ENCODE measurements at places on chromosomes 7 and 10.

DNA sequence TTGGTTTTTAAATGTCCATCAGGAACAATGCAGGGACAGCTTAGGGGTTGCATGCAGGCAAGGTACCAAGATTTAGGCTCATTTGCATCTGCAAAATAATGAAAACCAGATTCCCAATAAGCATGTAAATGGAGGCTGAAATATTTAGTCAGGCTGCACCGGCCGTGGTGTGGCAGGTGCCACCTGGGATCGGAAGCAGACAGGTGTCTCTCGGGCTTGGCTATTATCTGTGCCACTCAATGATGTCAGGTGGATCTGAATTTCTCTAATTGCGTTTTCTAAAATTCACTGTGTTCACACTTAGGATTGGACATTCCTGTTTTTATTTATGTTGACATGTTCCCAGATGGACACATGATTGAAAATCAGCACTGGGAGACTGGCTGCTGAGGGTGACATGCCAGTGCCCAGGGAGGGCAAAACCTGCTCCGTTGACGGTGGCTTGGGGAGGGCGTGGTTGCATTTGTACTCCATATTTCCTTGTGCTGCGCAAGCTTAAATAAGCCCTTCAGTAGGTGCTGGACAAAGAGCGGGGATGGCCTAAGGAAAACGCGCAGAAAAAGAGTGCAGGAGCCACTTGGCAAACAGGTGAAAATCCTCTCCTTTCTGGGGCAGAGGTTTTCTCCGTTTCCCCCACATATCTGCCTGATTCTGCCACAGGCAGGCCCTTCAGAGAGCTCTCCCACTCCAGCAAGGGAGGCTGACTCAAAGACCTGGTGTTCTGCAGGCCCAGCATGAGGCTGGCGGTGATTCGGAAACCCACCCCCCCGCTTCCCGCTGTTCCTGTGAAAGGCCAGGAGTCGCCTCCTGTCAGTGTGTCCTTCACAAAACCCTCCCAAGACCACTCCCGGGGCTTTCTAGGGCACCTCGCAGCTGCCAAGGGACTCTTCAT, 142.5 kb downstream of the WDR37 start:
- no peak for DNase-seq

DNA sequence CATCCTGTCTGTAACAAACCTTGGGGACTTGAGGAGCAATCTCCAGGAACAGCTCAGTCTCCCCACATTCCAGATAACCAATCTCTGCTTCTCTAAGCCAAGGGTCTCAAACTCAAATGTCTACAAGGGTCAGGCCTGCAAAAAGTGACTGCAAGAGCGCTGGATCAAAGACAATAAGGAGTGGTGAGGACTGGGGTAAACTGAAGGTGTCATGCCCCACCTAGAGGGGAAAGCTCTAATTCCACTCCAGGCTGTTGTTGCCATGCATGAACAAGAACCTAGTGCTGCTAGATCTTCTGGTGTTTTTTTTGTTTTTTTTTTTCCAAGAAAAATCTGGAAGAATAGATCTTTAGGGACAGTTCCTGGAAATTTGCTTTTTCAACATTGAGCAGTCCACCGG, 117.9 kb upstream of the MACROH2A2 start:
- no peak for DNase-seq

DNA sequence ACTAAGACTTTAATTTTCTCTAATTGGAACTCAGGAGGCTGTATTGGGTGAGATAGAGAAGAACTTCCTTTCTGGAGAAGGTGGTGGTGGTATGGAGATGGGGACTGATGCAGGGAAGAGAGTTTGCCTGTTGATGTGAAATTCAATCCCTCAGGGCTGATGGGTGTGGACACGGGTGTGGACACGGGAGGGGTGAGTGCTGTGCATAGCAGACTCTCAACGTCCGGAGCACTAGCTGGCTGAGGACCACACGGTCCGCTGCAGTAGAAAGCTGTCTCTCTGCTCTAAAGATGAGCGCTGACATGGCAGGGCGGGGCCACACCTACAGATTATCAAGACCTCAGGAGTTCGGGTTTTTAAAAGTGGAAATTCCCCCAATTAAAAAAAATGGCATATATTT, 148.5 kb upstream of the PITRM1 start:
- DNase-seq, result no peak

DNA sequence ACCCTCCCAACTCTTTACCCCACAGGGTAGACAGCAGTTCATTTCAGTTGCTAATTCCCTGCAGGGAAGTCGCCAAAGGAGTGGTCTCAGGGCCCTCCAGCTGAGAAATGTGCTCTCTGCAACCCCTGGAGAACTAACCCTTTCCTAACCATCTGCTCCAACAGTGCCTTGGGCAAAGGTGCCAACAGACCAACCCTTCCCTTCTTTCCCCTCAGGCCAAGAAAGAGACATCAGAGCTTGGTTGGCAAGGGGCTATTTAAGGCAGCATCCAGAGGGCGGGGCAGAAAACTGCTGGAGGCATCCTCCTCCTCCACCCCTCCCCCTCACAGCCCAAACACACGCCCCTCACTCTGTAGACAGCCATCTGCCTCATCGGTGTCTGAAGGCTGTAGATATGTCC, 1.7 kb downstream of the SORBS1 start:
- no peak for DNase-seq

DNA sequence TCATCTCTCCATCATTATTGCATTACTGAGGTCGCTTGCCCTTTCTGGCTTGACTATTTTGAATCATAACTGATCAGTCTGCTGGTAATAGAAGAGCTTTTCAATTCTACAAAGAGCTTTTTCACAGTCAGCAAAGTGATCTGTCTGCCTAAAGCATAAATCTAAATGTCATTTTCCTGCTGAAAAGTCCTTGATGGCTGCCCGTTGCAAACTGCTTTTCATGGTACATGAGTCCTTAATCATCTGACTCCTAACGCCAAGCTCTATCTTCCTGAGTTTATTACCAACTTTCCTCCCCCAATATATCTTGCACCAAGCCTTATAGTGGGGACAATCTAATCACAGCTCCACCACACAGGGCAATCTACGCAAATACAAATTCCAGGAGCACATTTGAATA, 39.8 kb downstream of the THSD7A start:
- DNase-seq, result no peak

- DNase-seq, result no peak
These were observed 31.7 kb downstream of the KCND2 start for GRCh38 chr7:120304674-120305073.

DNA sequence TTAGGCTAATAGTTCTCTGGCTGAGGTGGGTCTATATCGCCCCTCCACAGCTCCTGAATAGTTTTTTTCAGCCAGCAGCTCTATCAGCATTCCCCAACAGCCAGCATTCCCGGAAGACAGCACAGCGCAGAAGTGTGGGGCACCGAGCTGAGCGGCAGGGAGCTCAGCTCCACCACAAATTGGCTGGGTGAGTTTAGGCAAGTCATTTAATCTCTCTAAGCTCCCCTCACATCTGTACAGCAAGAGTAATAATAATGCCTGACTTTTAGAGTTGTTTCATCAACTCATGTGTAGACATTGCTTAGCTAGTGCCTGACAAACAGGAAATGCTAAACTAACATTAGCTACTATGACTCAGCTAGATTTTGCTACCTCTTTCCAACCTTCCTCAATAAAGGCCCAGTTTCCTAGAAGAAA, 247.9 kb upstream of the PTN start:
- no peak for DNase-seq

DNA sequence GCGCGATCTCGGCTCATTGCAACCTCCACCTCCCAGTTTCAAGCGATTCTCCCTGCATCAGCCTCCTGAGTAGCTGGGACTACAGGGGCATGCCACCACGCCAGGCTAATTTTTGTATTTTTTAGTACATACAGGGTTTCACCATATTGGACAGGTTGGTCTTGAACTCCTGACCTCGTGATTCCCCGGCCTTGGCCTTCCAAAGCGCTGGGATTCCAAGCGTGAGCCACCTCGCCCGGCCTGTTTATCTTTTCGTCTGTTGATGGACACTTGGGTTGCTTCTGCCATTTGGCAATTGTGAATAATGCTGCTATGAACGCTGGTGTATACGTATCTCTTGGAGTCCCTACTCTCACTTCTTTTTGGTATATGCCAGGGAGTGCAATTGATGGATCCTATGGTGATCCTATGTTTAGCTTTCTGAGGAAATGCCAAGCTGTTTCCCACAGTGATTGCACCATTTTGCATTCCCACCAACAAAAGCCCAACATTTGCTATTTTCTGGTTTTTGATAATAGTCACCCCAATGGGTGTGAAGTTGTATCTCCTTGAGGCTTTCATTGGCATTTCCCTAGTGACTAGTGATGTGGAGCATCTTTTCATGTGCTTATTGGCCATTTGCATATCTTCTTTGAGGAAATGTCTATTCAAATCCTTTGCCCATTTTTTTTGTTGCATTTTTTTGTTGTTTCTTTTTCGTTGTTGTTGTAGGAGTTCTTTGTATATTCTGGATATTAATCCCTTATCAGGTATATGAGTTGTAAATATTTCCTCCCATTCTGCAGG, 3.5 kb downstream of the ANTXRL start:
- no peak for DNase-seq

- DNase-seq, result no peak
These were observed 891.2 kb downstream of the PCDH15 start for GRCh38 chr10:53909791-53910190.

GRCh38 chr10:33293531-33294170, 40.8 kb downstream of the NRP1 start:
- DNase-seq, result no peak

DNA sequence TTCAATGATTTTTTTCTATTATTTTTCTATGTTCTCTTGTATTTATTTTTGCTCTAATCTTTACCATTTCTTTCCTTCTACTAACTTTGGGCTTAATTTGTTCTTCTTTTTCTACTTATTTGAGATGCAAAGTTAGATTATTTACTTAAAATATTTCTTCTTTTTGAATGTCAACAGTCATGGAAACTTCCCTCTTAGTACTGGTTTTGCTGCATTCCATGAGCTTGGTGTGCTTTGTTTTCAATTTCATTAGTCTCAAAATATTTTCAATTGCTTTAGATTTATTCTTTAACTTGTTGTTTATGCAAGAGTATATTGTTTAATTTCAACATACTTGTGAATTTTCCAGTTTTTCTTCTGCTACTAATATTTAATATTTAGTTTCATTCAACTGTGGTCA, 230.4 kb downstream of the LRRTM3 start:
- DNase-seq, result no peak

GRCh38 chr7:101817471-101818286, at the start of gene CUX1:
TSS of gene CUX1 (plus strand) at chr7:101817626. CDS start at chr7:101817640, 14 bp downstream.
- peak; percentile 25 for DNase-seq

All from activated naive CD4-positive, alpha-beta T cell treated with Interleukin-2 at 50 U/mL for 16 hours (primary cell).